CD4-positive, alpha-beta memory T cell (primary cell): ENCODE measurements at places on chromosomes 12 and 14.

- DNase-seq, result no peak
Measured at GRCh38 chr14:58629281-58629680, 8.5 kb upstream of the DACT1 start.

DNA sequence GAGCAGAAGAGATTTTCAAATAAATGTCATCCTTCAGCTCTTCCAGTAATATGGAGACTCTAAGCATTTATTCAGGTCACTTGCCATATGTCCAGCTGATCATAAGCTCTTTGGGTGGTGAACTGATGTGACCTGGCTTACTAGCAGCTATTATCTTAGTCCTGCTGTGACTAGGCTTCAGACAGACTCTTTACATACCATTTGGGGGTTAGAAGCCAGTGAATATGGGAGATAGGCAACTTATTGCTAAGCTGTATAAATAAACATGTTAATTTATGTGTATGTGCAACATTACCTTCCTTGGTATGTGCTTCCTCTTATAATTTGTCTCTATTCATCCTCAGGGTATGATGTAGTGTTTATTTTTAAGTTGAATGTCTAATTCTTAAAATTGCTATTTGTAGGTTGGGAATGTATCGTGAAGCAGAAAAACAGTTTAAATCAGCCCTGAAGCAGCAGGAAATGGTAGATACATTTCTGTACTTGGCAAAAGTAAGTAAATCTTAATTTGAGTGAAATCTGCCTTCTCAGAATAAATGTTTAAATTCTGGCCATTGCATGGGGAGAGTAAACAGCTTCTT, 32.4 kb downstream of the TTC8 start:
- no peak for DNase-seq

- no peak for DNase-seq
Measured at GRCh38 chr14:90288651-90289355, 32.5 kb downstream of the PSMC1 start.

GRCh38 chr12:52519826-52520662, at the start of gene KRT5:
Gene KRT5, minus strand, starts transcription at chr12:52520394. Its CDS starts 98 bp downstream, at chr12:52520296.
- no peak for DNase-seq

DNA sequence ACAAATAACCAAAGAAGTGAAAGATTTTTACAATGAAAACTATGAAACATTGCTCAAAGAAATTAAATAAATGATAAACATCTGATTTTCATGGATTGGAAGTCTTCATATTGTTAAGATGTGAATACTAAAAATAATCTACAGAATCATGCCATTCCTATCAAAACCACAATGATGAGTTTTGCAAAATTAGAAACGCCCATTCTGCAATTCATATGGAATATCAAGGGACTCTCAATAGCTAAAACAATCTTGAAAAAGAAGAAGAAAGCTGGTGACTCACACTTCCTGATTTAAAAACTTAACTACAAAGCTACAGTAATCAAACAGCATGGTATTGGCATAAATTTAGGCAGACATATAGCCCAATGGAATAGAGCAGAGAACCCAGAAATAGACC, 40.2 kb upstream of the CCT2 start:
- no peak for DNase-seq

DNA sequence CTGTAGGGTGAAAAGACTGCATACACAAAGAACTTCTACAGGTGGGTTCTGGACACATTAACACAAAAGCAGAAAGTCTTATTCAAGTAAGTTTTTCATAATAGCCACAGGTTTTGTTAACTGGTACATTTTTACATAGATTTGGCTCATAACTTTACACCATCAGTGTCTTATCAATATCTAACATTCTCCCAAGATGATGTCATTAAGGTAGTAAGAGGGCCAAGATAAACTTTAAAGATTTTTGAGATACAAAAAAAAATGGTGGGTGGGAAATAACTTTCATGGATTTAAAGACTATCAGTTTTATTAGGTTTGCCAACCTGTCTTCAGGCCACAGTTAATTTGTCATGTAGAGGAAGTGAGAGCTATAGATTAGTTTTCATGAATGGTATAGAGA, 1.7 kb downstream of the SUPT16H start:
- no peak for DNase-seq
